Activated naive CD4-positive, alpha-beta T cell treated with anti-CD3 and anti-CD28 coated beads, Interleukin-2, amount 50 U/mL, for 72 hours (primary cell): ENCODE measurements at places on chromosomes 12 and 14.

DNA sequence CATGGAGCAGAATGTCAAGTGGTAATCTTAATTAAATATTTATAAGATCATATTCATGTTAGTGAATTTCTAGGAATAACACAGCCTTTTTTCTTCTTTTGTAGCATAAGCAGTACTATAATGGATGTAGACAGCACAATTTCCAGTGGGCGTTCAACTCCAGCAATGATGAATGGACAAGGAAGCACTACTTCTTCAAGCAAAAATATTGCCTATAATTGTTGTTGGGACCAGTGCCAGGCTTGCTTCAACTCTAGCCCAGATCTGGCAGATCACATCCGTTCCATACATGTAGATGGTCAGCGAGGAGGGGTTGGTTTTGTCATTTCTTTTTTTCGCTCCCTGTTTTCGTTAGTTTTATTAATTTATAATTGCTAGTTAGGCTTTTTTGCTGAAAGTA is 23.1 kb downstream of the AEBP2 start:
- no peak for DNase-seq

DNA sequence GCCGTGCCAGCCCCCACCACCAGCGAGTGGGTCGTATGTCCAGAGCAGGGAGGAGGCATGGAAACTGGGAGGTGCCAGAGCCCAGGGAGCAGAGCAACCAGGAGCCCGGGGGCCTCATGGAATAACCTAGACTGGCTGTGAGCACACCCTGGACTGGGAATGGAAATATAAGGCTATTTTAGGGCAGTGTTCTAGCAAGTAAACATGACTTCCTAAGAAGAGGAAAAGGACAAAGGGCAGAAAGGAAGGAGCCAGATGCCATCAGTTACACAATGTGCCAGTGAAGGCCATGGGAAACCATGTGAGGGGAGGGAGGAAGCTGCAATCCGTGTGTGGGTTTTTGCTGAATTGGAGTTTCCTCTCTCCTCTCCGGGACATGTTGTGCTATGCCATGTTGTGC is 18.7 kb upstream of the CPM start:
- DNase-seq = no peak

- no peak for DNase-seq
These were observed 32.1 kb downstream of the PPFIBP1 start for GRCh38 chr12:27555925-27556778.

GRCh38 chr12:75908961-75909605 is 122.5 kb downstream of the PHLDA1 start:
- no peak for DNase-seq

GRCh38 chr14:99880651-99881420 is 87.6 kb downstream of the EML1 start:
- no peak for DNase-seq
